ENCODE measurements at places on chromosomes 2 and 18.

- no peaks in the 10 kb centered on the region for H3K36me3 ChIP-seq
- no peak overlapping the region for H3K27ac ChIP-seq
- no peak overlapping the region for H3K4me3 ChIP-seq
- no peak for DNase-seq
These were observed 69.3 kb downstream of the SOWAHC start for GRCh38 chr2:109683452-109683851.

DNA sequence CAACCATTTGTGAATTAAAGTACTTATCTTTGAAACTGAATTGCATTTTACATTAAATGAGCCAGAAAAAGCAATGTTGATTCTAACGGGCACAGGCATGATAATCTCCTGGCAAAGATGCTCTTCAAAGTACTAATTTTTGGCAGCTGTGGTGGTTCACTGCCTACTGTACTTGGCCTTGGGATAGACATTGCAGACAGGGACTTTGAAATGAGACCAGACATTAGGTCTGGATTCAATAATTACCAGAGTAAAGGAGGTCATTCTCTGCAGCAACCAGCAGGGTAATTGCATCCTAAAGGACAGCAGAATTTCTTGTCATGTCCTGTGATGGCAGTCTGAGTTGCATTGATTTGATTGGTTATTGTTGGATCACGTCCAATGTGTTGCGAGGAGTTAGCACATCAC is 986.5 kb downstream of the TDRD15 start:
- no peak overlapping the region for H3K4me3 ChIP-seq
- no peak overlapping the region for H3K27ac ChIP-seq
- no peaks in the 10 kb centered on the region for H3K36me3 ChIP-seq
- DNase-seq = no peak
- no peaks in the 10 kb centered on the region for H3K27me3 ChIP-seq

DNA sequence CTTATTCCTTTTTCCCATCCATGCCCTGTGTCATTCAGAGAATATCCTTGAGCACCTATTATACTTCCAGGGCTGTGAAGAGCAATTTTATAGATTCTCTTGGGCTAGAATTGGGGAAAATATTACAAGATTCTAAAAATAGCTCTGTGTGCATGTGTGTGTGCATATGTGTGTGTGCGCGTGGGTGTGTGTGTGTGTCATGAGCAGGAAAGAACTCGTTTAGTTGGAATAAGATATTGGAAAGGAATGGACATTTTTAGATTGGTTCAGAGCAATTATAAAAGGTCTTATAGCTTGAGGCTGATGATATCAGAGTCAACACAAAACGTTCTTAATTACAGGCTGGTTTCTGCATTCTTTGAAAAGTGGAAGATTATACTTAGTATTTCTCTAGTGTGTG is 212.1 kb upstream of the COPS8 start:
- peaks cover 2% of the 10 kb centered on the region for H3K4me1 ChIP-seq
- no peaks in the 10 kb centered on the region for H3K27me3 ChIP-seq
- H3K4me3 ChIP-seq = no peak overlapping the region
- no peak overlapping the region for H3K27ac ChIP-seq

DNA sequence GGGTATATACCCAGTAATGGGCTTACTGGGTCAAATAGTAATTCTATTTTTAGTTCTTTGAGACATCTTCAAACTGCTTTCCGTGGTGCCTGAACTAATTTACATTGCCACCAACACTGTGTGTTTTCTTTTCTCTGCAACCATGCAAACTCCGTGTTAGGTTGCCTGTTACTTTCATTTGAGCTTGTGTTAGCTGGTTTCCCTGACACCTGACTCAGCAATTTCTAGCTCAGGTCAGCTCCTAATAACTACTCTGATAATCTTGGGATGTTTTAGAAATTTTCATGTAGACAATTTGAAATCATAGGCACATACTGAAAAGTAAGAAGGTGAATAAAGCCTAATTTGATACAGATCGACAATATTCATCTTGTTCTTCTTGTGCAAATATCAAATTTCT is 132.3 kb downstream of the ADCYAP1 start:
- no peak for DNase-seq
- H3K4me3 ChIP-seq = no peak overlapping the region
- no peaks in the 10 kb centered on the region for H3K4me1 ChIP-seq
- H3K27me3 ChIP-seq = no peaks in the 10 kb centered on the region
- H3K27ac ChIP-seq = no peak overlapping the region
- no peaks in the 10 kb centered on the region for H3K36me3 ChIP-seq

DNA sequence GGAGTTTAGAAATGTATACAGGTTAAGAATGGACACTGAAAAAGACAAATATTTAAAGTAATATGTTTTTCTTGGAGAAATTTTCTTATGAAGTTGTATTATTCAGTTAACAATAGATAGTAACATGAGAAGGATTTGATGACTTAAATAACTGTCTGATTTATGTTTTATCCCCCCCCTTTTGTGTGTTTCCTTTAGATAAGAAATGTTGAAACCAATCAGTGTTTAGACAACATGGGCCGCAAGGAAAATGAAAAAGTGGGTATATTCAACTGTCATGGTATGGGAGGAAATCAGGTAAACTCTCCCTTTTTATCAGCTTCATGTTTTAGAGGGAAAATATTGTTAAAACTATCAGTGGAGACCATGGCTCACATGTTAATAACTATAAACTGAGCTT is 289.7 kb upstream of the KCNJ3 start:
- DNase-seq = no peak
- H3K4me3 ChIP-seq = no peak overlapping the region
- no peaks in the 10 kb centered on the region for H3K36me3 ChIP-seq
- H3K4me1 ChIP-seq = no peaks in the 10 kb centered on the region

GRCh38 chr2:41698678-41699422 is 349.0 kb upstream of the PKDCC start:
- no peaks in the 10 kb centered on the region for H3K36me3 ChIP-seq
- no peak overlapping the region for H3K27ac ChIP-seq
- peak; percentile 20 for DNase-seq

- H3K27me3 ChIP-seq = no peaks in the 10 kb centered on the region
- H3K36me3 ChIP-seq = no peaks in the 10 kb centered on the region
- H3K4me1 ChIP-seq = no peaks in the 10 kb centered on the region
- H3K4me3 ChIP-seq = no peak overlapping the region
- no peak for DNase-seq
- no peak overlapping the region for H3K27ac ChIP-seq
These were observed 94.6 kb downstream of the APOB start for GRCh38 chr2:20949256-20949655.

GRCh38 chr18:75408554-75409506 is 18.7 kb downstream of the SMIM21 start:
- no peaks in the 10 kb centered on the region for H3K36me3 ChIP-seq
- H3K4me3 ChIP-seq = no peak overlapping the region
- H3K27me3 ChIP-seq = peaks cover 26% of the 10 kb centered on the region
- H3K27ac ChIP-seq = peak overlapping the region; percentile 59
- DNase-seq = peak; percentile 34

DNA sequence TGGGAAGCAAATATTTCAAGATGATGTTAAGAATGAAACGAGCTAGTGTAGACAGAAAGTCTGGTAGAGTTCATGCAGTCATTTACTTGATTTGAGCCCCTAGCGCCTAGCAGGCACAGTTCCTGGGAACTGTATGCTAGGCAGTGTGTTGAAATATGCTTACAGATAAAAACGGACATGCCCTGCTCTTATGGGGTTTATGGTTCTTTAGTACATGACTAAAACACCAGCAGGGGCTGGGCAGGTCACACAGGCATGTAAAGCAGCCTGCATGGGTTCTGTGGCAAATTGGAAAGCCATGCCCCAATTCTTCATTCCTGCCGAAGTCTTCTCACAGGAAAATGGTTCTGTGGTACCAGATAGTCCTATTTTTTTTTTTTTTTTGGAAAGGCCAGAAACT is 27.3 kb upstream of the MGAT5 start:
- no peaks in the 10 kb centered on the region for H3K27me3 ChIP-seq
- H3K4me1 ChIP-seq = peaks cover 68% of the 10 kb centered on the region

DNA sequence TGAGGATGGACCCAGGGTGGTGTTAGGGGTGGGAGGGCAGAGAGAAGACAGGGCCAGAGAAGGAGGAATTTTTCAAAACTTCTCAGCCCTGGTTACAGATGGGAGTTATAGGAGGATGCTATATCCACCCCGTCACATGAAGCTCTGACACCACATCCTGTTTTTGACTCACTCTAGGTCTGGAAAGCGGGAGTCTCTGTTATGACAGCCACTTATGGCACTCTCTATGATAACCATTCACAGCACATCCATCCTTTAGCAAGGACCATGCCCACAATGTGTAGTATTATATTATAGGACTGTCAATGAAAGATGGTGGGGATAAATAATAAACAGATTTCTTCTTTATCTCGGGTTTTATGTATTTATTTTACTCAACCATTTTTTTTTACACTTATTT is 461.2 kb downstream of the CDH2 start:
- no peak for DNase-seq
- H3K27me3 ChIP-seq = no peaks in the 10 kb centered on the region
- no peaks in the 10 kb centered on the region for H3K4me1 ChIP-seq
- H3K36me3 ChIP-seq = no peaks in the 10 kb centered on the region
- H3K27ac ChIP-seq = no peak overlapping the region

GRCh38 chr2:169365029-169365480 is 2.7 kb upstream of the LRP2 start:
- DNase-seq = no peak
- H3K4me1 ChIP-seq = peaks cover 34% of the 10 kb centered on the region
- peaks cover 48% of the 10 kb centered on the region for H3K27me3 ChIP-seq

- peaks cover 14% of the 10 kb centered on the region for H3K4me1 ChIP-seq
- no peak overlapping the region for H3K4me3 ChIP-seq
- H3K27me3 ChIP-seq = no peaks in the 10 kb centered on the region
- H3K36me3 ChIP-seq = peaks cover 9% of the 10 kb centered on the region
These were observed 27.7 kb upstream of the DOCK10 start for GRCh38 chr2:225069966-225070365.

DNA sequence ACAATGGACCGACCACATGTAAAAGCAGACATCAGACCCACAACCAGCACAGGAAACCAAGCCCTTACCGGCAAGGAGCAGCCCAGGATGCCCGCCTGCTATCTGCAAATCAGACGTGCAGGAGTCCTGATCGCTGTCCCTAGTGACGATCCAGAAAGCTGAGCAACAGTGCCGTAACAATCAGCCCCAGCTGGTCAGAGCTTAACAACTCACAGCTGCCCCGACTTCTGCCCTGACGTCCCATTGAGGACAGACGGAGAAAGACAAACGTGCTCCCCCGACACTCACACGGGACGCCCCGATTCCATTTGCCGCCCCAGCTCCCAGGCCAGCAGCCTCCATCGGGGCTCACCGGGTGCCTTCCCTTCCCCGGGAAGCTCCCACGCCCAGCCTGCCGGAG is 39.8 kb upstream of the PXDN start:
- no peak overlapping the region for H3K27ac ChIP-seq
- peaks cover 8% of the 10 kb centered on the region for H3K27me3 ChIP-seq
- H3K36me3 ChIP-seq = no peaks in the 10 kb centered on the region
- peaks cover 14% of the 10 kb centered on the region for H3K4me1 ChIP-seq
- H3K4me3 ChIP-seq = no peak overlapping the region

GRCh38 chr18:32771169-32771751 is 1.6 kb downstream of the KLHL14 start:
- DNase-seq = peak; percentile 7
- peak overlapping the region; percentile 42 for H3K27ac ChIP-seq
- peak overlapping the region; percentile 51 for H3K4me3 ChIP-seq
- no peaks in the 10 kb centered on the region for H3K36me3 ChIP-seq

- no peak overlapping the region for H3K27ac ChIP-seq
- H3K27me3 ChIP-seq = no peaks in the 10 kb centered on the region
- no peaks in the 10 kb centered on the region for H3K36me3 ChIP-seq
- no peaks in the 10 kb centered on the region for H3K4me1 ChIP-seq
- DNase-seq = no peak
These were observed 2129.4 kb upstream of the PIK3C3 start for GRCh38 chr18:39825485-39826150.

GRCh38 chr18:3583873-3584247 is 133.9 kb downstream of the TGIF1 start:
- no peak overlapping the region for H3K27ac ChIP-seq
- no peaks in the 10 kb centered on the region for H3K27me3 ChIP-seq
- H3K4me1 ChIP-seq = peaks cover 48% of the 10 kb centered on the region
- H3K4me3 ChIP-seq = no peak overlapping the region

GRCh38 chr2:191611614-191612013 is 66.3 kb upstream of the NABP1 start:
- H3K27me3 ChIP-seq = no peaks in the 10 kb centered on the region
- no peak overlapping the region for H3K27ac ChIP-seq
- DNase-seq = no peak
- H3K4me3 ChIP-seq = no peak overlapping the region
- peaks cover 12% of the 10 kb centered on the region for H3K4me1 ChIP-seq
- H3K36me3 ChIP-seq = no peaks in the 10 kb centered on the region

GRCh38 chr2:144456680-144457079 is 63.2 kb downstream of the ZEB2 start:
- no peaks in the 10 kb centered on the region for H3K27me3 ChIP-seq
- peaks cover 91% of the 10 kb centered on the region for H3K4me1 ChIP-seq
- H3K27ac ChIP-seq = no peak overlapping the region

DNA sequence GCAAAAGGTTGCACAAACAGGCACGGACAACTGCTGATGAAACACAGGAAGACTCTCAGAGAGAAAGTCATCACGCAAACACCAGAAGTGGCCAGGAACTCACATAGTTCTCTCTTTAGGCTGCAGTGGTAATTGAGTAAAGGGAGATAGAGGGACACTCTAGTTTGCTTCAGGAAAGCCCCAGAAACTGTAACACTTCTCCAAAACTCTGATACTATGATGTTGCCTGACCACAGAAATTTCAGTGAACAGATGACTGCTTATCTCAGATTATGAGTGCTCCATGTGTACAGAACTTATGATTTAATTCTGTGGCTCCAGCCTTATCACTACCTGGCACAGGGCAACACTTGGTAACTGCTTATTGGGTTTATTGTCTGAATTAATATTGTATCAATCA is 311.5 kb upstream of the GYPC start:
- H3K4me1 ChIP-seq = no peaks in the 10 kb centered on the region
- H3K4me3 ChIP-seq = no peak overlapping the region
- no peaks in the 10 kb centered on the region for H3K36me3 ChIP-seq
- no peak for DNase-seq

GRCh38 chr2:55309446-55309845 is 40.4 kb upstream of the MTIF2 start:
- H3K4me1 ChIP-seq = peaks cover 24% of the 10 kb centered on the region
- no peak for DNase-seq
- no peak overlapping the region for H3K27ac ChIP-seq
- H3K36me3 ChIP-seq = peaks cover 4% of the 10 kb centered on the region

DNA sequence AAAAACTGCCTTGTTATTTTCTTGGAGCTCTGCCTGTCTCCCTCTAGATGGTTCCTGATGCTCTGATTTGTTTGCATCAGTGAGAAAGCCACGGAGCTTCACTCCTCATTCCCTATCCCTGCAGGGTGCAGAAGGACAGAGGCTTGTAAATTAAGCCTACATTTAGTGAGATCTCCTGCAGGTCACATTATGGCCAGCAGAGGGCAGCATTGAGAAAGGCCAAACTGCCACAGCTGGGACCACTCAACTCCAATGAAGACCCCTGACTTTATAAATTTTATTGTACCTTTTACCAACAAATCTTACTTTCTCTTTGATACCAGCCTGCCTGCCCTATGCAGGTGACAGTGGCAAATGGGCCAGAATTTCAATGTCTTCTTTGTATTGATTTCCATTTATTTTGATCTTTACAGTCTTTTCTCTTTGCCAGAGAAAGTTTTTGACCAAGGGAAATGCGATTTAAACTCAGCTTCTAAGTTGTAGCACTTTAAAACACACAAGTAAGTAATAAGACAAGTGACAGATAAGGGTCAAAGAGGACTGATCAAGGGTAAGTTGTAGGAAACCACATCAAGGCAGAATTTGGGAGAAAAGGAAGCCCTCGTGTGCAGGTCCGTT is 1029.1 kb upstream of the KLHL29 start:
- H3K4me3 ChIP-seq = no peak overlapping the region
- no peak overlapping the region for H3K27ac ChIP-seq
- no peaks in the 10 kb centered on the region for H3K36me3 ChIP-seq

- H3K4me1 ChIP-seq = no peaks in the 10 kb centered on the region
- no peak for DNase-seq
- H3K36me3 ChIP-seq = no peaks in the 10 kb centered on the region
- no peak overlapping the region for H3K27ac ChIP-seq
These were observed 41.3 kb upstream of the GBX2 start for GRCh38 chr2:236209535-236209934.
